Mesenchymal stem cell (in vitro differentiated cells and primary cell): ENCODE measurements at places on chromosomes 7 and 10.
A peak's percentile ranks its signal among the peaks of the same experiment; 100 is the strongest.

DNA sequence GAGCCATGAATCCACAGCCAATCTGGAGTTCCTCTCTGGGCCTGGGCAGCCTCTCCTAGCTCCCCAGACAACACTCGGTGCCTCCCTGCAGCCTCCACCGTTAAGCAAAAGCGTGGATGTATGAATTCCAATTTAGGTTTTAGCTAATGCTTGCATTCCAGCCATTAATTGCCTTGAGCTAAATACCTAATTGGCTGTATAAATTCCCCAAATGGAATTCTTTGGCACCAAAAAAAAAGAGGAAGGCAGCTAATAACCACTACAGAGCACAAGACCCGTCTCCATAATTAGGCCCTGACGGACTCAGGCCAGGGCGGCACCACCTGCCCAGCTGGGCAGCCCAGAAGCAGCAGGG is 140.5 kb downstream of the PTPRN2 start:
- no peaks in the 10 kb centered on the region for H3K27me3 ChIP-seq
- H3K36me3 ChIP-seq = no peaks in the 10 kb centered on the region
- no peak for DNase-seq
- no peak overlapping the region for H3K27ac ChIP-seq
- no peaks in the 10 kb centered on the region for H3K4me1 ChIP-seq
- no peak overlapping the region for H3K4me3 ChIP-seq

GRCh38 chr7:29289156-29290021 is 94.8 kb downstream of the CHN2 start:
- no peaks in the 10 kb centered on the region for H3K27me3 ChIP-seq
- H3K27ac ChIP-seq = no peak overlapping the region
- no peak for DNase-seq
- no peaks in the 10 kb centered on the region for H3K36me3 ChIP-seq
- peaks cover 3% of the 10 kb centered on the region for H3K4me1 ChIP-seq

DNA sequence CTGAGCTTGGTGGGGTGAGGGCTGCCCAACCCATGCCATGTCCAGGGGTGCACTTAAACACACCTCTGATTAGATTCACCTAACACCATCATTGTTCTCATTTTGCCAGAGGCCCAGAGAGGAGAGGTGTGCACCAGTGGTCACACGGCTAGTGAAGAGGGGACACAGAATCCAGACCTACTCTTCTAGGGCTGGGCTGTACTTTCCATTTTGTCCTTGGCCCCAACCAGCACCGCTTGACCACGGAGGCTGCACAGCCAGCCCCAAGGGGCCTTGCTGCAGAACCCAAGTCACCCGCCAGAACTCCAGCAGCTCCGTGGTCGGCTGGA is 246 bp upstream of the WDFY4 start:
- no peaks in the 10 kb centered on the region for H3K4me1 ChIP-seq
- no peak for DNase-seq
- H3K4me3 ChIP-seq = no peak overlapping the region
- H3K27me3 ChIP-seq = no peaks in the 10 kb centered on the region

- no peaks in the 10 kb centered on the region for H3K36me3 ChIP-seq
- H3K27me3 ChIP-seq = peaks cover 6% of the 10 kb centered on the region
- no peak for DNase-seq
- no peak overlapping the region for H3K27ac ChIP-seq
Measured at GRCh38 chr10:128713874-128714570, 587.8 kb upstream of the MKI67 start.

- no peak overlapping the region for H3K4me3 ChIP-seq
- peaks cover 63% of the 10 kb centered on the region for H3K27me3 ChIP-seq
- no peak overlapping the region for H3K27ac ChIP-seq
- no peaks in the 10 kb centered on the region for H3K4me1 ChIP-seq
Measured at GRCh38 chr10:44920252-44920651, 9.1 kb downstream of the TMEM72 start.

- no peaks in the 10 kb centered on the region for H3K27me3 ChIP-seq
- H3K4me3 ChIP-seq = no peak overlapping the region
- H3K4me1 ChIP-seq = peaks cover 4% of the 10 kb centered on the region
Measured at GRCh38 chr7:24921362-24921679, 58.7 kb downstream of the OSBPL3 start.

DNA sequence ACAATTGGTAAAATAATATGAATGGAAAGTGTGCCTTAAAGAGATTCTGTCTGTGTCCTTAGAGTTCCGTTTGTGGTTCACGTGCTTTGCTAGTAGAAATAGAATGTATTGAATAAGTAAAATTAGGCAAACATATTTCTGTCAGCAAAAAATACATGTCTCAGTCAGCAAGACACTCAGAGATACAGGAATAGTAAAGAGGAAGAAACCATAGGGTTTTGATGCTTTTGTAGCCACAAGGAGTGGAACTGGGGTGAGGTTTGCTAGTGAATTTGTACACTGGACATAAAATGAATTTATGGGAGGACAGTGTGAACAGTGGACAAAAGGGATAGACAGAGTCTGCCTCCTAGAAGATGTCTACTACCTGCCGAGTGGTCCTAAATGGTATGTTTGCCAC is 289.2 kb upstream of the NRP1 start:
- no peak overlapping the region for H3K4me3 ChIP-seq
- H3K27ac ChIP-seq = no peak overlapping the region
- DNase-seq = no peak
- no peaks in the 10 kb centered on the region for H3K36me3 ChIP-seq
- H3K4me1 ChIP-seq = no peaks in the 10 kb centered on the region
- no peaks in the 10 kb centered on the region for H3K27me3 ChIP-seq

- H3K4me3 ChIP-seq = no peak overlapping the region
- no peak overlapping the region for H3K27ac ChIP-seq
- peaks cover 6% of the 10 kb centered on the region for H3K4me1 ChIP-seq
- peaks cover 93% of the 10 kb centered on the region for H3K36me3 ChIP-seq
- H3K27me3 ChIP-seq = no peaks in the 10 kb centered on the region
Measured at GRCh38 chr10:1114719-1115606, 58.8 kb downstream of the WDR37 start.

DNA sequence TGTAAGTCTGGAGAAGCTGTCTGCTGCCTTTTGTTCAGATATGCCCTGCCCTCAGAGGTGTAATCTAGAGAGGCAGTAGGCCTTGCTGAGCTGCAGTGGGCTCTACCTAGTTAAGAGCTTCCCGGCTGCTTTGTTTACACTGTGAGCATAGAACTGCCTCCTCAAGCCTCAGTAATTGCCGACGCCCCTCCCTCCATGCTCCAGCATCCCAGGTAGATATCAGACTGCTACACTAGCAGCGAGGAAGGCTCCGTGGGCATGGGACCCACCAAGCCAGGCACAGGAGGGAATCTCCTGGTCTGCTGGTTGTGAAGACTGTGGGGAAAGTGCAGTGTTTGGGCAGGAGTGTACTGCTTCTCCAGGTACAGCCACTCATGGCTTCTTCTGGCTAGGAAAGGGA is 26.4 kb upstream of the CXCL12 start:
- DNase-seq = no peak
- no peaks in the 10 kb centered on the region for H3K4me1 ChIP-seq
- H3K27ac ChIP-seq = no peak overlapping the region
- H3K36me3 ChIP-seq = no peaks in the 10 kb centered on the region

DNA sequence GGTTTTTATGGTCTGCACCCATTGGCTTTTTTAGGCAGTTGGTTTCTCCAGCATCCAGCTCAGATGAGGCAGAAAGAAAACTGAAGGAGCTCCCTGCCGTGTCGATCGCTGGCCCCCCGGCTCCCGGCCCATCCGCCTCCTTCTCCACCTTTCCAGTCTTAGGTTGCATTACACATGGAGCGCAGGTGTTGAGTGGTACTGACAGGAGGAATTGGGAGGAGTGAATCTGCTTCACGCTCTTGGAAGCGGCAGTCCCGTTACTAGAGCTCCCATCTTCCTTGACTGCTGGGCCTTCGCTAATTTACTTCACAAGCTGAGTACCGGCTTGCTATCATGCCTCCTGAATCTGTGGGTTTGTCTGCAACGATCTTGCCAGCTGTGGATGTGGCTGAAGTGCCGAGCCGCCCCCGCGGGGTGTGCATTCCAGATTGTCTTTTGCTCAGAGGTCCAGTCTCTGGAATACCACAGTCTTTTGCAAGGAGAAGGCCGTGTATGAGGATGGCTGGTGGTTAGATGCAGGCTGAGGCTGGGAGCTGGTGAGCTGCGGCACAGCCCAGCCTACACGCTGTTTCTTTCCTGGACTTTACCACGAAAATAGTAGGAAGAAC is 17.1 kb downstream of the IQCE start:
- peaks cover 16% of the 10 kb centered on the region for H3K4me1 ChIP-seq
- H3K27me3 ChIP-seq = no peaks in the 10 kb centered on the region
- no peak overlapping the region for H3K4me3 ChIP-seq
- DNase-seq = no peak

- H3K27me3 ChIP-seq = no peaks in the 10 kb centered on the region
- no peak overlapping the region for H3K27ac ChIP-seq
- no peaks in the 10 kb centered on the region for H3K36me3 ChIP-seq
- no peak overlapping the region for H3K4me3 ChIP-seq
- peaks cover 3% of the 10 kb centered on the region for H3K4me1 ChIP-seq
Measured at GRCh38 chr7:69643708-69644445, 45.6 kb downstream of the AUTS2 start.

DNA sequence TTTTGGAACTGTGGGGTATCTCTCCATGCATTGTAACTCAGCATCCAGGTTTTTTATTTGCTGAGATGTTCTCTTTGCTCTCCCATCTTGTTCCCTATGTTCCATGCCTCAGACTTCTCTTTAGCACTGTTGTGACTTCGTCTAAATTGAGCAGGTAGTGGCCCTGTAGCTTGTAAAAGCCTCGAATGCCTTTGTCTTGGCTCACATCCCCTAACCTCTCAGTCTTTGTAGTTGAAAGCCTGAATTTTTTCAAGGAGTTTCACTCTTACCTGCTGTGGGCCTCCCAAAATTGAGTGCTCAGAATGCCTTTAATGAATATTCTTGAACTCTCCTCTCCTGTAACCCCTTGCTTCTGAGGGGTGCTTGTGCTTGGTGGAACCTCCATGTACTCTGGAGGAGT is 1137.3 kb downstream of the REEP3 start:
- H3K27me3 ChIP-seq = no peaks in the 10 kb centered on the region
- no peak overlapping the region for H3K27ac ChIP-seq
- no peak for DNase-seq
- H3K36me3 ChIP-seq = no peaks in the 10 kb centered on the region
- H3K4me3 ChIP-seq = no peak overlapping the region

DNA sequence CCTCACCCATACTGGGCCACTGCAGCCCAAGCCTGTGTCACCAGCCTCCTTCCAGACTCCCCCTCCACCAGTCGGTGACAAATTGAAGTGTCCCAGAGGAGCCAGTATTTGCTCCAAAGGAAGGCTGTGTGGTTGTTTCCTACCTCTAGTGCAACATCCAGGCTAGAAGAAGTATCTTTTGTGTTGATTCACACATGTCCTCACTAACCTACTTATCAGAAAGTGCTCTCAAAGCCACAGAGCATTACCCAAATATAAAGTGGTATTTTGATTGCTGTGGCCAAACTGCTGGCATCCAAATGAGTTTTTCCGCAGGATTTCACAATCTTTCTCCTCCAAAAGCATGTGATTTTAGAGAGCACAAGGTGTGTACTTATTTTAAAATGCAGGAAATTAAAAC is 134.8 kb downstream of the CUL2 start:
- no peaks in the 10 kb centered on the region for H3K36me3 ChIP-seq
- no peak overlapping the region for H3K4me3 ChIP-seq
- DNase-seq = no peak
- no peaks in the 10 kb centered on the region for H3K27me3 ChIP-seq

- no peaks in the 10 kb centered on the region for H3K36me3 ChIP-seq
- no peak overlapping the region for H3K27ac ChIP-seq
- H3K4me1 ChIP-seq = no peaks in the 10 kb centered on the region
- no peak for DNase-seq
Measured at GRCh38 chr7:106858618-106859532, 6.2 kb upstream of the PIK3CG start.

DNA sequence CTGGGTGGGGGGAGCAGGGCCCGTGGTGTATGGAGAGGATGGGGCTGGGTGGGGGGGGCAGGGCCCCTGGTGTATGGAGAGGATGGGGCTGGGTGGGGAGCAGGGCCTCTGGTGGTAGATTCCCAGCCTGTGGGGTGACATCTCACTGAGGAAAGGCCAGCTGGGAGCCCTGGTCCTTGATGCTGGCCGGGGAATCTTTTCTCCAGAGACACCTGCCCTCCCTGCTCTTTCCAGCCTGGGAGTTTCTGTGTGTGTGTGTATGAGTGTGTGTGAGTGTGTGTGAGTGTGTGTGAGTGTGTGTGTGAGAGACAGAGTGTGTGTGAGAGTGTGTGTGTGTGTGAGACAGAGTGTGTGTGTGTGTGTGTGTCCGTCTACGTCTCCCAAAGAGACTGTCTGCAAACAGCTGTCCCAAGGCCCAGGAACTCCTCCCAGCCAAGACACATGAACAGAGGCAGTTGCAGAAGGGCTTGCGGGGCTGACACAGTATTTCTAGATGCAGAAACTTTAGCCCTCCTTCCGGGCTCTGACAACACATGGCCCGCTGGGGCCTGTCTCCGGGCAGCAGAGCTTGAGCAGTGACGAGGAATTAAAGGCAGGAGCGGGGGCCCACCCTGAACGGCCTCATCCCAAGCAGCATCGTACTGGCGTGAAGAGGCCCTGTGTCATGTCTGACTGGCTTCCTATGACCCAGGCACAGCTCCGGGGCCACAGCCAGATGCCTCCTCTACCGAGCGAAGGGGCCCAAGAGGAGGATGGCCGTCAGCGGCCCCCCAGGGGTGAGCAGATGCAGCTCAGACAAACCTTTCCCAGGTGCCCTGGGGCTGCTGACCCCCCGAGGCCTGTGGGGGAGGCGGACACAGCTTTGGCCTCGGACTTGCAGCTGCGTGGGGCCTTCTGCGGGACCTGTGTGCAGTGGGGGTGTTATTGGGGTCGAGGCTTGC is 24.3 kb downstream of the FAM20C start:
- no peaks in the 10 kb centered on the region for H3K27me3 ChIP-seq
- peaks cover 35% of the 10 kb centered on the region for H3K36me3 ChIP-seq
- peak; percentile 86 for DNase-seq
- no peak overlapping the region for H3K4me3 ChIP-seq
- H3K4me1 ChIP-seq = peaks cover 49% of the 10 kb centered on the region

- DNase-seq = no peak
- H3K27me3 ChIP-seq = peaks cover 19% of the 10 kb centered on the region
- no peak overlapping the region for H3K27ac ChIP-seq
- no peaks in the 10 kb centered on the region for H3K36me3 ChIP-seq
- no peaks in the 10 kb centered on the region for H3K4me1 ChIP-seq
Measured at GRCh38 chr10:61188691-61189090, 244.7 kb upstream of the RHOBTB1 start.

DNA sequence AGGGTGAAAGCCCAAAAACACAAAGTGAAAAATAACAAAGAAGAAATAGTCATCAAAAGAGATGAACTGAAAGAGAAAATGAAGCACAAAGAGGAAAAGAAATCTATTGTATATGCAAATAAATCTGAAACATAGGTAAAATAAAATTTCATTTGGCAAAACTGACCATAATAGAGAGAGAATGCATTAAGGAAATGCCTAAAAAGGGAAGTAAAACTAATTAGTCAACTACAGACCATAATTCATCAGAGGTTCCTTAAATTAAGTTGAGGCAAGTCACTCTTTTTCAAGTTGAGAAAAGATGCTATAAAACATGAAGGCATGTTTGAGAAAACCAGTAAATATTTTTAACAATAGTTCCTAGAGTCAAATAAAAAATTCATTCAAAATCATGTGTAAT is 233.3 kb downstream of the LRRN3 start:
- H3K27ac ChIP-seq = no peak overlapping the region
- no peak overlapping the region for H3K4me3 ChIP-seq
- no peaks in the 10 kb centered on the region for H3K27me3 ChIP-seq
